ENCODE measurements at places on chromosomes 16 and 17.

DNA sequence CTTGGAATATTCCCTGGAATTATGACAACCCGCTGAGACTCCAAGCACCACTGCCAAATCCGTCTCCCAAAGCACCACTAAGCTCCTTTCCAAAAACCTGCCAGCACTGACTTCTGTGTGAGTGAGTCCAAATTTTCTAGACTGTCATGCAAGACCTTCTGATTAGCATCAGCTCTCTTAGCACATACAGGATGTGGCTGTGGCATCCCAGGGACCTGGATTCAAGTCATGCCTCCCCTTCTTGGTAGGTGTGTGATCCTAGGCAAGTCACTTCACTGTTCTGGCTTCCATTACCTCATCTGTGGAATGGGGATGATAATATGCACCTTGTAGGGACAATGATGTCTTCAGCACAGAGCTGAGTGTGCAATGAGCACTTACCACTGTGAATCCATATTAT, 38.3 kb upstream of the USP7 start:
- DNase-seq, result no peak

GRCh38 chr17:7844292-7845154, 10.3 kb upstream of the TMEM88 start:
- DNase-seq, result peak; percentile 93

- DNase-seq, result no peak
Measured at GRCh38 chr17:47295874-47296255, 27.9 kb upstream of the EFCAB13 start.

GRCh38 chr17:42456223-42457106, 2.2 kb upstream of the ATP6V0A1 start:
- no peak for DNase-seq

GRCh38 chr17:46872421-46872820, 21.0 kb downstream of the WNT9B start:
- no peak for DNase-seq

DNA sequence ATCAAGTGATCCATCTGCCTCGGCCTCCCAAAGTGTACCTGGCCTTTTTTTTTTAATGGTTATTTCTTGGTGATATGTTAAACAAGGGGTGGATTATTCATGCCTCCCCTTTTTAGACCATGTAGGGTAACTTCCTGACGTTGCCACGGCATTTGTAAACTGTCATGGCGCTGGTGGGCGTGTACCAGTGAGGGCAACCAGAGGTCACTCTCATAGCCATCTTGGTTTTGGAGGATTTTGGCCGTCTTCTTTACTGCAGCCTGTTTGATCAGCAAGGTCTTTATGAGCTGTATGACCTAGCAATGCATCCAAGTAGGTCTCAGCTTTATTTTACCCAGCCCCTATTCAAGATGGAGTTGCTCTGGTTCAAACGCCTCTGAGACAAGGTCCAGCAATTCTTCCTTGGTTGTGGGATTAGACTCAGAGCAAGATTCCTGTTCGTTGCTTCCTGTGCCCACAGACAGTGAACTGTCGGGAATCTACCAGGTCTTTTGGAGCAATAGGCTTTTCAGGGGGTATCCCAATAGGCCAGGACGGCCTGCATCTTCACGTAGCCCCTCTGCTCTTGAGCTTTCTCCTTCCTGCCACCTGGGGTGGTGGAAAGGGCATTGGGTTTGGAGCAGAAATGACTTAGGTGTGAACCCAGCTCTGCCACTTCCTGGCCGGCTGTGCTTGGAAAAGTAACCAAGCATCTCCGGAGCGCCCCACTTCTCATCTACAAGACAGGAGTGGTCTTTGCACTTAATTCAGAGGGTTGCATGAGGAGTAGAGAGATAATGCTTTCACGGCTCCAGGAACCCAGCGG, 52.9 kb upstream of the SEC14L1 start:
- no peak for DNase-seq

- no peak for DNase-seq
Measured at GRCh38 chr16:11871193-11871592, 19.9 kb upstream of the RSL1D1 start.

DNA sequence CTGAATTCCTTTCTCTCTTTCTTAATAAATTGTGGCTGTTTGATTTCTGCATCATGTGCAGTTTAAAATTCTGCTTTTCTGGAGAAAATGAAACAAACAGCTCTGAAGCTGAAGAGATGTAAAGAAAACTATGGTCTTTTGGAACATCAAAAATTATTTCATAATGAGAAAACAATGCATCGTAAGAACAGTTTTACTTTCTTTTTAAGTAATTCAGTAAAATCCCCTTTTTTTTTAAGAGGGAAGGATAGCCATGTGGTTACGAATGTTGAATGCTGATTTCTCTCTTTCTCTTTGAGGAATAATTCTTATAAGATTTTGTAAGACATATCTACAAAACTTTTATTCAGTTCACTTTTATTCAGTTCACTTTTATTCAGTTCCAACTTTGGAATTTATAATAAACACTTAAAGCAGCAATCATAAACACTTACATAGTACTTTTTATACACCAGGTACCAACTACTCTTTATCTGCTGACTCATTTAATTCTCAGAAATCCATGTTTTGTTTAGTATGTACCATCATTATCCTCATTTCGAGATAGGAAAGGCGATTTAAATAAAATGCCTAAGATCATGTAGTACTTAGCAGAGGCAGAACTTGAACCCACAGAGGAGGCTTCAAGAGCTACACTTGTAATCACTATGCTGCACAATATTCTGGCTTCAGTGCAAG, 26.6 kb downstream of the CNTNAP4 start:
- no peak for DNase-seq
